SIG-M5 (cell line): ENCODE measurements at places on chromosomes 16 and 17.

DNA sequence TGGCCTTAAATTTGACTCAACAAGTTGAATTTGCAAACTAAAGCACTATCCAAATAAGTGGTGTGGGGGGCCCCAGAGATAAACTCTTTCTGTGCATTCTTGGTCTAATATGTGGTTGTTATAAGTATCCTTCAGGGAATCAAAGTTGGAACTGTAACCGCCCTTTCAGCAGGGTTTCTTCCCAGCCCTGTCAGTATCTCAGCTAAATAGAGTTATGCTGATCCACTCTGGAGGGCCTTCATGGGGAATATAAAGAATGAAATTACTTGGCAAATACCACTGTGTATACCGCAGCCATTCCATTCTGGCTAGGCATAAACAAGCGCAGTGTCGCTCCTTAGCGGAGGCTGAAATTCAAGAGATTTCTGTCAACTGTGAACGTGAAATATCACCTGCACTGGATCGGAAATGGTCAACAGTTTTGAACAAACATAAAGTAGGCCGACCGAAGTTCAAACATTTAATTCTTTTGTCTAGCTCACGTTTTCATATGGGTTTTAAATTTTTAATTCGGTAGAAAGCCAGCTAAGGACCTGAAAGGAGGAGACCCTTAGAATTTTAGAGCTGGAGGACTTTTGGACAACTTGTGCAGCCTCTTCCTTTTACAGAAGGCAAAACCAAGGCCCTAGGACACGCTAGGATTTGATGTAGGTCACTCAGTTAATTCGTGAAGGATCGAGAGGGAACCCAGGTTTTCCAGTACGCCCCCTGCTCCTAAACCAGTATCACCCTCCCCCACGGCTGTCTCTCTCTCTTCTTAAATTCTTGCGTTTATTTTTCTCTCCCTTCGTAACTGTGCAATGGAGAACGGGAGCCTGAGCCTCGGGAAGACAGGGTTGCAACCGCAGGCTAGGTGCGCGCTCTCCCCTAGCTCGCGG, 74.7 kb downstream of the CHD9 start:
- no peak for DNase-seq

DNA sequence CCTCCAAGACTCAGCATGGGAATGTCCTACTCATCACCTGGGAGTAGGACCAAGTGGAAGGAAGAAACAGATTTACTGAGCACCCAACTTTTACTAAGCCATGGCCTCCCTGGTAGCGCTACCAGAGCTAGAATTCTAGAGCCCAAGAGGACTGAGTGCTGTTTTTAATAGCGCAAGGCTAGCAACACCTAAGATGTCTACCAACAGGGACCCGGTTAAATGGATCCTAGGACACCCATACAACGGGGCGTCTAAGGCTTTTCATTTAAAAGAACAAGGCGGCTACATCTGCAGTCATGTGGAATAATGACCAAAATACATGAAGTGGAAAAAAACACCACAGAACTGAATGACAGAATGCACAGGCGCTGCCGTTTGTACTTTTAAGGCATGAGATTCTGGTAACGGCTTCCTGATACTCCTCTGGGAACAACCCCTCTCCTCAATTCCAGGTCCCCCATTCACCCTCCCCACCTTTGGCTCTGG, 5.1 kb downstream of the GGA2 start:
- DNase-seq, result no peak

DNA sequence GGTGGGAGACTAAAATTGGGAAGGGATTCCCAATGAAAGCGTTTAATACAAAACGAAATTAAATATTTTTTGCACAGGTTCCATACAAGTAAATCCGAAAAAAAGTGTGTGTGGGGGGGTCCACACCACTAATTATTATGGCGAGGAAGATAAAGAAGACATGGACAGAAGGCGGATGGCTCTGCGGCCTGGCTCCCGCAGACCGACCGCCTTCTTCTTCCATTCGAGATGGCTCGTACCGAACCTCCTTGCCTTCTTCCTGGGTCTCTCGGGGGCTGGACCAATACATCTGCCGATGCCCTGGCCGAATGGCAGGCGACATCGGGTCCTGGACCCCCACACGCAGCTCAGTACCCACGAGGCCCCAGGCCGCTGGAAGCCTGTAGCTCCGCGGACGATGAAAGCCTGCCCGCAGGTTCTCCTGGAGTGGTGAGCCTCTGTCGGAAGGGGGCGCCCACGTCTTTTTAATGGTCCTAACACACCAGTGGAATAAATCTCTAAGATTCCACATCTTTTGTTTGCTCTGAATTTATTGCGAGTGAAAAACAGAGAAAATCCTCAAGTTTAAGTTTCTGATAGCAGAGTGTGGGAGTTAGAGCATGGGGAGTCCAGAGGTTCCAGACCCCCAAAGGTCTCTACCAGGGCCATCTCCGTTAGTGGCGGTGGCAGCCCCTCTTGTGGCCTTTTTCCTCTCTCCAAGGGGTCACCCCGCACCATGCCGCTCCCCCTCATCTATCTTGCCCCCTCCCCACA, 1.4 kb downstream of the PRAC2 start:
- DNase-seq, result no peak

DNA sequence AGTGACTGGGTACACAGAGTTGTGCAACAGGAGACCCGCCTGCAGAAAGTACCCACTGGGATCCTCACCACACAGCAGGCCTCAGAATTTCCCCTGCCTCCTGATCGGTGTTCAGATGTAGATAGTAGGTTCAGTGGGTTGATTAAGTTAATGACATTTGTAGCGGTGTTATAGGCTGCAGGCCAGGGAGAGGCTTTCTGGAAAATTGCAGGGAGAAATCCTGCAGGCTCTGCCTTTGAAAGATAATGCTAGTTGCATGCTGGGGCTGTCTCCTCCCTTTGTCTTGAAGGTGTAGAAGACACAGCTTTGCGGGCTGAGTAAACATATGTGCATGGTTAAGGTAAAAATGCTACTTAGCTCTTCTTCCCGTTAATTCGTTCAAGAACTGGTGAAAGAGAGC, 406.3 kb upstream of the RBFOX1 start:
- DNase-seq, result no peak

GRCh38 chr16:68013440-68013839, 2.3 kb downstream of the DPEP2NB start:
- DNase-seq, result no peak

DNA sequence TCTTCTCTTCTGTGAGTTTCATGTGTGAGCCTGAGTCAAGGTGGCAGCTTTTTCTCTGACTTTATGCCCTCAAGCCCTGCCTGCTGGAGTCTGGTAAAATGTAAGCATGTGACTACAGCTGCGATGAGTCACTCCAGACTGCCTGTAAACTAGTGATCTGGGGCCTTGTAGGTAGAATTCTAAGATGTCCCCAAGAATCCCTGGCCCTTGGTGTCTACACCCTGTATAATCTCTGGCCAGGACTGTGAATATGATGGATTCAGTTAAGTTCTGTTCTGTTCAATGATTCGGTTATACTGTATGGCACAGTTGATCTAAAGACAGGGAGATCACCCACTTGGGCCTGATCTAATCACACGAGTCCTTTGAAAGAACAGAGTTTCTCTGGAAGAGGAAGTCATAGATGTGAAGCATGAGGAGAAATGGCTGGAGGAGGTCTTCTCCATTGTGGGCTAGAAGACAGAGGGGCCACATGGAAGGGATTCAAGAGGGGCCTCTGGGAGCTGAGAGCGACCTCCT, 29.8 kb downstream of the PRSS54 start:
- no peak for DNase-seq
